Neural progenitor cell (in vitro differentiated cells): ENCODE measurements at places on chromosomes 11 and 22.

DNA sequence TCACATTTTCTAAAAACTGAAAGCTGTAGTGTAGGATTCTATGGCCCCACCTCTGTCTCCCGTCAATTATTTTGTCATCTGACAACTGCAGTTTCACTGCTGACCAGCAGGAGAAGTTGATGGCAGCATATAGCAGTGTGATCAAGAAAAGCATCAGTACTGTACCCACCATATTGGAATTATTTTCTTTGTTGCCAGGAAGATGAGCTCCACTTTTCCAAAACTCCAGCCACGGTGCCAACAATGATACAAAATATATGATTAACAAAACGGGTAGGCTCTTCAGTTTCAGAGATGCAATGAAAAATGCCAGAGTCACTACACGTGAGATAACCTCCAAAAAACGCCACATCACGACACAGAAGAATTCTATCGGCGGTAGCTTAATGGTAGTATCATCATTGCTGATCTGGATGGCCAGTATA is 41.3 kb downstream of the XKR3 start:
- DNase-seq, result peak; percentile 30

DNA sequence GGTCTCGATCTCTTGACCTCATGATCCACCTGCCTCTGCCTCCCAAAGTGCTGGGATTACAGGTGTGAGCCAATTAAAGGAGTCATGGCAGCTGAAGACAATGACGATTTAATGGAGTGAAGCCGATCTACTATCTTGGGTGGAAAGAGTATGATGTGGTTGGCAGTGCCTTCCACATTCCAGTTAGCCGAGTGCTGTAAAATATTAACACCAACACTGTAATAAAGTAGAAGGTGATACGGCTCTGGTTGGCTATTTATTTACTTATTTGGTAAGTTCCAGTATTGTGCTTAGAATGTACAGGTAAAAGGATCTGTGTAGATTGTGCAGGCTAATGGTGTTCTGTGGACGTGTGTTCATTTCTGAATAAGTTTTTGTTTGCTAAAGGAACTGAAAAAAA is 149.6 kb upstream of the MTMR2 start:
- DNase-seq, result no peak

DNA sequence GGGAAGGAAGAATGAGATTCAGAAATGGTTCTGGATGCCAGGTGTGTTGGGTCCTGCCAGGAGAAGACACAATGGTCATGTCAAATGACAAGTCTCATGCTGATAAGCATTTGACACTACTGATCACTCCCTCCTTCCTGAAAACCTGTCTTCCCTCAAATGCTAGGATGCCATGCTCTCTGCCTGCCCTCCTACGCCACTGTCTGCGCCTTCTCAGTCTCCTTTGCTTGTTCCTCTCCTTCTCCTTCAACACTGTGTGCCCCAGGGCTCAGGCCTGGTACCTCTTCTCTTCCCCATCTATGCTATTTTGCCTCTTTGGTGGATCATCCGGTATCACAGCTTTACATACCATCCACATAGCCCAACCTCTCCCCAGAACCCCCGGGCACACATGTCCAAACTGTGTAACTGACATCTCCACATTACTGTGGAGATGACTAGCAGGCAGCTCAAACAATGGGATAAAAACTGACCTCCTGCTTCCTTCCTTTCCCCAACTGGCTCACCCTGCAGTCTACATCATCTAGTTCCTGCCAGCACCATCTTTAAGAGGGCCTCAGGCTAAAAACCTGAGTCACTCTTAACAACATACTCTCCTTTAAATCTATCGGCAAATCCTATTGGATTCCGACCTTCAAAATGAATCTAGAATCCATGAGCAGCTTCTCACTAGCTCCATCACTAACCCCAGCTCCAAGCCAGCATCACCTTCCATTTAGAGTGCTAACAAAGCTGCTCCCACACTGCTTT is 8.2 kb downstream of the AP1B1 start:
- DNase-seq, result no peak

- no peak for DNase-seq
Observed at GRCh38 chr22:46162771-46163556, 12.6 kb downstream of the PPARA start.

GRCh38 chr11:119373921-119374631 is 7.4 kb downstream of the USP2 start:
- peak; percentile 89 for DNase-seq

DNA sequence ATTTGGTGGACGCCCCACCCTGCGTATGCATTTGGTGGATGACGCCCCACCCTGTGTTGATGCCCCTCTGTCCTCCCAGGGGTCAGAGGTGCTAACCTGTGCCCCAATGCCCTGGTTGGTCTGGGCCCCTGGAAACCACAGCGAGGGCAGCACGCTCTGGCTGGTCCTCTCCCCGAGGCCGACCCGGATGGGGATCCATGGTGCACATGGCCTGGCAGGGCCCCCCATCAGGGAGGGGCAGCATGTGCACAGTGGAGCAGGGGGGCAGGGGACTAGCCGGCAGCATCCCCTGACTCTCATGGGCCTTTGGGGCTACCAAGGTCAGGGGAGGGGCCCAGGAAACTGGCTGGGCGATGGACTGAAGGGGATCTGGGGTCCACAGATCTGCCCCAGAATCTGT is 7.6 kb upstream of the MUC5AC start:
- no peak for DNase-seq

DNA sequence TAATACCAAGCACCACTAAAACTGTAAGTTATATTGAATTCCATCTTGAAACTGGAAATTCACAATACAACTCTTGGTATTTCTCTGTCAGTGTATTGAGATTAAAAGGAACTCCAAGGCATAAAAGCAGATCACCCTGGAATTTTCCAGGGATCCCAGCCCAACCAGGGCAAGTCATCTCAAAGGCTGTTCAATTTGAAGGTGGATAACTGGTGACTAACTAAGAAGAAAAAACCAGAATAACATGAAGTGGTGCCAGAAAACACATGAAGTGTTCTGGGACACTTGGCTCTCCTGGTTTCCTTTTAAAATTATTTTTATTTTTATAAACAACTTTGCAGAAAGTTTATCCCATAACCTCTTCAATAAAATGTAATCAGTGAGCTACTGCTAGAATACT is 7.8 kb upstream of the BMAL1 start:
- DNase-seq, result no peak

DNA sequence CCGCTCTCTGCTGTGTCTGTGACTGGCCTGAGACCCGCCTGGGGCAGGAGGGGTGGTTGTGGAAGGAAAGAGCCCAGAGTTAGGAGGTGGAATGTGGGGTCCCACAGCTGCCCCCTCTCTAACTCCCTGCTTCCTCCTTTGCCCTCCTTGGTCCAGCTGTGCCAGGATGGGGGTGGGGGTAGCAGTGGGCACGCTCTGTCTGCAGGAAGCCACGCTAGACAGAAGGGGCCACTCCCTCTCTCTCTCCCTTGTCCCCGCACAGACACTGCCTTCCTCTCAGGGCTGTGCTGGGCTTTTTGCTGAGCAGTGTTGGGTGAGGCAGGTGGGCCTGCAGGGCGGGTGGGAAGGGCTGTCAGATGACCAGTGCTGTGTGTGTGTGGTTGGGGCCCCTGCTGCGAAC is 2.0 kb upstream of the SOX10 start:
- no peak for DNase-seq

- DNase-seq, result no peak
Observed at GRCh38 chr11:91795139-91795887, 429.3 kb upstream of the FAT3 start.

GRCh38 chr11:123303924-123304323 is 108.9 kb upstream of the CLMP start:
- no peak for DNase-seq

DNA sequence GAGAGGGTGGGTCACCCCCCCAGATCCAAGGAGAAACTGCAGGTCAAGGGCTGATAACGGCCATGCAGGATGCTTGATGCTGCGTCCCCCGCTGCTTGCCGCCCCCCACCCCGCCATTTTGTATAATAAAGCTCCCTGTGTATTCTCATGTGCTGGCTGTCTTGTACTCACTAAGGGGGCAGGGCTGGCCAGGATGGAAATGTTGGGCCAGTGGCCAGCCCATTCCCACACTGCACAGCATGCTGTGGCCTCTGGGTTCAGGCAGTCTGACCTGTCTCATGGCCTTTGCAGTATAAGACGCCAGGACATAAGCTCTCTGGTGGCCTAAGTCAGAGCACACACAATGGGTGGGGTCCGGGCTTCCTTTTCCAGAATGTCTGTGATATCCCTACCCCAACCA is 421 bp upstream of the PRR33 start:
- no peak for DNase-seq

DNA sequence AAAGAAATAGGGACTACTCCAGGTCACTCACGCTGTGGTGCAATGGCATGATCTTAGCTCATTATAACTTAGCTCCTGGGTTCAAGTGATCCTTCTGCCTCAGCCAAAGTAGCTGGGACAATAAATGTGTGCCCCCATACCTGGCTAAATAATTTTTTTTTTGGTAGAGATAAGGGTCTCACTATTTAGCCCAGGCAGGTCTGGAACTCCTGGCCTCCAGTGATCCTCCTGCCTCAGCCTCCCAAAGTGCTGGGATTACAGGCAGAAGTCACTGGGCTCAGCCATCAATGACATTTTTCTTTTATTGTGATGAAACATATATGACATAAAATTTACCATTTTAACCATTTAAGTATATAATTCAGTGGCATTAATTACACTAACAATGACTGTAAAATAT is 10.6 kb downstream of the SLC5A4 start:
- no peak for DNase-seq

- DNase-seq, result no peak
Observed at GRCh38 chr22:30720263-30720837, 25.7 kb downstream of the OSBP2 start.

- DNase-seq, result no peak
Observed at GRCh38 chr11:13939961-13940906, 22.3 kb upstream of the SPON1 start.

GRCh38 chr11:27075192-27075591 is 34.6 kb downstream of the BBOX1 start:
- DNase-seq, result no peak

- DNase-seq, result no peak
Observed at GRCh38 chr11:14898906-14899305, 6.9 kb upstream of the CYP2R1 start.

GRCh38 chr11:78586452-78587046 is 11.9 kb upstream of the NARS2 start:
- DNase-seq, result no peak

- peak; percentile 95 for DNase-seq
Observed at GRCh38 chr11:76455331-76455730, 10.5 kb downstream of the EMSY start.
